ENCODE measurements at places on chromosomes 11 and 22. TPM values are rescaled to one million over a fixed set of nuclear protein-coding genes. Genes with fewer than 3 reads are reported as not detected.

The PANX3 gene
- total RNA-seq, result not detected

The GNG3 gene
- not detected for total RNA-seq

- peak; percentile 95 for DNase-seq
These were observed 2.4 kb downstream of the IFITM10 start for GRCh38 chr11:1747753-1748635.

DNA sequence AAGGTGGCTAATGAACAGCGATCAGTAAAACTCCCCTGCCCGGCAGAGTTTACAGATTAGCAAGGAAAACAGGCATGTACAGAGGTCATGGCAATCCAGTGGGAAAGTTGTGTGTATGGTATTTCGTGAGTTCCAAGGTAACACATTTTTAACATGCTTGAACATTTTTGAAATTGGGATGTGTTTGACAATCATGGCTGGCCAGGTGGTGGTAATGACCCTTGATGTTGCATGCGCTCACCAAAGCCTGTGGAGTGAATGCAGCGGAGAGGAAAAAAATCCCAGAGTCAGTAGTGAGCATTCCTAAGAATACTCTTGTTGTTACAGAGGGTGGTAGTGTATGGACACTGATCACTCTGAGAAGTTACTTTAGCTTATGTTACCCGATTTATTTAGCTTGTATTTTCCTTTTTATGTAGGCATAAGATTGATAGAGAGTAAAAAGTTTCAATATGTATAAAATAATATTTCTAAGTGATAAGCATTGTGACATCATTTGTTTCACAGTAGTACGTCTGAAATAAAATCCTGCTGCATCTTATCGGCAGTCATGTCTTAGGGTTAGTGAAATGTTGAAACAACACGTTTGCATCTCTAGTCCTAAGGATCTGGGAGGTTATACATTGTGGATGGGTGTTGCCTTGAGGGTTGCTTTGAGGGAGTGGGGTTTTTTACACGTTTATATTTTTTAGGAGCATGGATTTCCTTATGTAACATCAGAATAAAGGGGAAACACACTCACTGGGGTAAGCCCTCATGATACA is 8.7 kb downstream of the TEAD1 start:
- DNase-seq, result no peak

DNA sequence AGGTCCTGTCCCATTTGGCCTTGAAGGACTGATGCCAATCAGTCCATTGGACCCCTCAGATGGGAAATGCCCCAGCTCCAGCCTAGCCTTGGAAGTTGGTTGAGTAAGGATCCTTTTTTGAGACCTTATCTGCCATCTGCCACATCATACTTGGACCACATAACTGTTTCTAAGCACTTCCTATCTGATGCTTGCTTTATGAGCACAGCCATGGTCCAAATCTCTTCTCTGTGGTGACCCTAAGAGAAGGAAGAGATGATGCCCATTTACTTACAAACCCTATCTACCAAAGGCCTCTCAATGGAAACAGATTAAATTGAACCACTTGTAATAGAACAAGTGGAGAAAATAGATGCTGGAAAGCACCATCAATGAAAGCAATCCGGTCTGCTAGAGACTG is 53.8 kb upstream of the TTC12 start:
- DNase-seq, result no peak

DNA sequence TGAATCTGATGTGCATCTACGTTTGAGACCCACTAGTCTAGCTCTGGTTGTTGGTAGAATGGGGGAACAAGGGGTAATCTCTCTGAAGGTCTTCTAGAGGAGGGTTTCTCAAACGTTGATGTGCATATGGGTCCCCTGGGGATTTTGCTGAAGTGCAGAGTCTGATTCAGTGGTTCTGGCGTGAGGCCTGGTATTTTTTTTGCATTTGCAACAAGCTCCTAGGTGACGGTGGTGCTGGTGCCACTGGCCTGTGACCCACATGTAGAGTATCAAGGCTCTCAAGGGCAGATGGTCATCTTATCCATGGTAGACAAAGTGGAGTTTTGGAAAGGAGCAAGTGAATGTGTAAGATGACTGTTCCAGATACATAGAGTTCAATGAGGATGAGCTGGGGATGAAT is 97.1 kb downstream of the CEP164 start:
- peak; percentile 93 for DNase-seq

All from osteoblast (primary cell).